Globus pallidus (tissue), 1 donor: ENCODE measurements at places on chromosomes 12 and 14.

DNA sequence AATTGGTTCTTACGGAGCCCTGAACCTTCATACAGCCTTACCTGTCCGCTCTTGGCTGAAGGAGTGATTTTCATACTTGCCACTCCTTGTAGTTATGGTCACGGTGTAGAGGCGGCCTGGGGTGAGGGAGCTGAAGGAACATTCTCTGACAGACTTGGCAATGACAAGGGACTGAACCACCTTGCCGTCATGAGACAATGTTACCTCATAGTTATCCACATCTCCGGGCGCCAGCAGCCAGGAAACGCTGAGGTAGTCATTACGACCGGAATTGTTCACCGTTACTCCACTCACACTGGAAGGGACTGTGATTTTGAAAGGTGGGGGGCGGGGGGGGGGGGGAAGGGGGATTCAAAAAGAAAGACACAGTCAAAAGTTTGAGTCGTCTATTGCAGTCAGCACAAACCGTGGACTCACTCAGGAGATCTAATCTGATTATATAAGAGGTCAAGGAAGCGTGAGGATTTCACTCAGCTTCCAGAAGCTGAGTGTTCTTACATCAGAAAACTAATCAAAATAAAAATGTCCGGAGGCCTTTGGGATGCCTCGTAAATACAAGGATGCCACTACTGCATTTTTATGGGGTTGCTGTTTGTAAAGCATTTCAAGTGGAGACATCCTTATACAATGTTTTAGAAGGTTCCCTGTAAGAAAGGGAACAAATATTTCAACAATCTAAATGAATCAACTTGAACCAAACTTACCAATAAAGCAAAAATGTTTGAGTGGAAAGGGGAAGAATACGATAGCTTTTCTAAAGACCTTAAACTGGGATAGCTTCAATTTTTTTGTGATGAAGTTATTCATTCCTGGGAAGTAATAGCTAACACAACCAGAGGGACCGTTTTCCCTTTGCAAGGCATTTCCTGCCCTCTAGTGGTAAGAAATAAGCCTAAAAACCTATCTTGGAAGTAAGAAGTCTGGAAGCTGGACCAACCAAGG, 60.6 kb downstream of the PTPRB start:
- DNase-seq, result peak; percentile 89

DNA sequence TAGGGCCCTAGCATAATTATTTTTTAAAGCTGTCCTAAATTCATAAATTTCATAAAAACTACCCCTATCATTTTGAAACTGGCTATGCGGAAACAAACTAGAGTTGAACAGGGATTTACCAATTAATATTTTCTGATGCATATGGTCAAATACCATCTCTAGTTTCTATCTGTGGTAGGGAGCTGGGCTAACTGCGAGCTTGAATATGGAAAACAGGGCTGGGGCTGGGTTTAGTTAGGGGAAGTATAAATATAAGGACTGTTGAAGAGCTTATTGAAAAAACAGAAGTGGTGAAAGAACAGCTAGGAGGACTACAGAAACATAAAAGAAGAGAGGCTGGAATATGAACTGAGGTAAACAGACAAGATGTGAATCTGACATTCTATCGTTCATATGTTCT, 91.8 kb downstream of the SLC38A1 start:
- DNase-seq, result no peak

- peak; percentile 40 for DNase-seq
Measured at GRCh38 chr14:76863724-76864407, 37.7 kb downstream of the LRRC74A start.

- DNase-seq, result no peak
Measured at GRCh38 chr12:81094718-81095360, 17.0 kb downstream of the ACSS3 start.

DNA sequence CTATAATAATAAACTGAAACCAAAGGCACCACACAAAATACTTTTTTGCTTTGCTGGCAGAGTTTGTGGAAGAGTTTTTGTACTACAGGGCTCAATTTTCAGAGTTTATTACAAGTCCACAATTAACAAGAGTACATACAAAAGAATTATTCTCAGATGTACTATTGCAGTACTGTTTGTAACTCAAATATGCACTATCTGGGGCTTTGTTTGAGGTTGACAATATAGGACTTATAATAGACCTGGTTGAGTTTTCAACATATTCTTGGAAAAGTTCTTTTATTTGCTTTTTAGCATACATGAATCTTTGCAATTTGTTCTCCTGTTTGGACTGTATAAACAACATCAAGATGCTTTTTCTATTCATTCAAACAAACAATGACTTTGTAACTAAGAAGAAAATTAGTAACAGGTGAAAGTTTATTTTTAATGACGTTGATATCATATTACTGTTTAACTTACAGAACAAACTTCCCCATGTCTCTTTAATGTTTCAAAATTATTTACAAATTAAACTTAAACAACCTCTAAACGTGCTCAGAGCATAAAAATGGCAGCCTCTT, 407.4 kb upstream of the PRICKLE1 start:
- DNase-seq, result no peak

GRCh38 chr14:57753821-57754220, 112.1 kb downstream of the SLC35F4 start:
- DNase-seq, result no peak

DNA sequence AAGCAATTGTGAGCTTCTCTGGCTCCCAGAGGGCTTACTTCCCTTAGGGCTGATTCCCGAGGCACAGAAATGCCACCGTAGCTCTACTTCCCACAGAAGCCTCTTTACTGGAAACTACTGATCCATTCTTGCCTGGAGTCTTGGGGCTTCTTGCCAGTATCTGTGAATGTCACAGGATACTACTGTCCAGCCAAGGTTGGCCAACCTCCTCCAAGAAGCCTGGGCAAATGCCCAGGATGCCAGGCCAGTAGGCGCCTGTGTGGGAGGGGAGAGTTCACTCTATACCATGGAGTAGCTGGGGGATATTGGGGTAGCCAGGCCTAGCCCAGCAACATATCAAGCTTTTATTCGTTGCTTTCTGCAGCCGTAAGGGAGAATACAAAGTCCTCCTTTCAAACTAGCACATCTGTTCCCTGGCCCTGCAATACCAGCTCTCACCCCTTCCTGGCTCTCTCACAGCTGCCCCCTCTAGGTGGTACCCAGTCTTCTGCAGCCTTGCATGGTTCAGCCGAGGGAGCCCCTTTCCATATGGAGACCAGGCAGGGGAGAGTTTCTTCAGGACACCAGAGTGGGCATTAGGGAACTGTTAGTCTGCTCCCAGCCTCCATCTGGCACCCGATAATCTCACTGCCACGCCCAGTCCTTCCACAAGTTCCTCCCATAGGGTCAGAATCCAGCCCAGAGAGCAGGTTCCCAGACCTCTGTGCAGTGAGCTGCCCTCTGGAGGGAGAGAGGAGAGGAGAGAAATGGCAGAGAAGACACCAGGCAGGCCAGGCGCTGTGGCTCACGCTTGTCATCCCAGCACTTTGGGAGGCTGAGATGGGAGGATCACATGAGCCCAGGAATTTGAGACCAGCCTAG, 24.3 kb upstream of the PLEK2 start:
- peak; percentile 54 for DNase-seq

GRCh38 chr14:36339816-36340215, 19.4 kb upstream of the MBIP start:
- DNase-seq, result peak; percentile 28

- DNase-seq, result no peak
Measured at GRCh38 chr14:54803926-54804537, 98.6 kb downstream of the GCH1 start.

- peak; percentile 0 for DNase-seq
Measured at GRCh38 chr12:27083861-27084394, 1.6 kb upstream of the C12orf71 start.

DNA sequence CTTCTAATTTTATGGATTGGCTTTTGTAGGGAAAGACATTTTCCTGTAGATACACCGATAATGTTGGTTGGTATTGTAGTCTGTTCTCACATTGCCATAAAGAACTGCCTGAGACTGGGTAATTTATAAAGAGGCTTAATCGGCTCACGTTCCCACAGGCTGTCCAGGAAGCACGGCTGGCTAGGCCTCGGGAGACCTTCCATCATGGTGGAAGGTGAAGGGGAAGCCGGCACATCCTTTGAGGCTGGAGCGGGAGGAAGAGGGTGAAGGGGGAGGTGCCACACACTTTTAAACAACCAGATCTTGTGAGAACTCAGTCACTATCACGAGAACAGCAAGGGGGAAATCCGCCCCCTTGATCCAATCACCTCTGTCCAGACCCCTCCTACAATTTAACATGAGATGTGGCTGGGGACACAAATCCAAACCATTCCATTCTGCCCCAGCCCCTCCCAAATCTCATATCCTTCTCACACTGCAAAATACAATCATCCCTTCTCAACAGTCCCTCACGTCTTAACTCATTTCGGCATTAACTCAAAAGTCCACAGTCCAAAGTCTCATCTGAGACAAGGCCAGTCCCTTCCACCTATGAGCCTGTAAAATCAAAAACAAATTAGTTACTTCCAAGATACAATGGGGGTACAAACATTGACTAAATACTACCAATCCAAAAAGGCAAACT, 66.7 kb upstream of the EIF5 start:
- DNase-seq, result no peak

DNA sequence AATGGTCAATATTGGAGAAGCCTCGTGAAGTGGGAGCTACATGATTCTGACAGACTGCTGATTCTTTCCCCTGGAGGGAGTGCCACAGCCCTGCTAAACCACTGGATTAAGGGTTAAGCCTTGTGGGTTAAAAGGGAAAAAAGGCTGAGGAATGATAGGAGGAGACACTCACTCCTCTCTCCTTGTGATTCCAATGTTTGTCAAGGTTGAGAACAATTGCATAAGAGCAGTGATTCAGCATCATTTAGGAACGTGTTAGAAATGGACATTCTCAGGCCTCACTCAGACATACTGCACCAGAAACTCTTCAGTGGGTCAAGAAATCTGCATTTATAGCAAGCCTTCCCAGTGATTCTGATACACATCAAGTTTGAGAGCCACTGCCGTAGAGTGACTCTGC, 87.8 kb upstream of the GZMB start:
- DNase-seq, result no peak

GRCh38 chr12:46509135-46509534, 136.6 kb upstream of the SLC38A2 start:
- no peak for DNase-seq

GRCh38 chr12:118377021-118377883, 897 bp downstream of the SUDS3 start:
- DNase-seq, result no peak

DNA sequence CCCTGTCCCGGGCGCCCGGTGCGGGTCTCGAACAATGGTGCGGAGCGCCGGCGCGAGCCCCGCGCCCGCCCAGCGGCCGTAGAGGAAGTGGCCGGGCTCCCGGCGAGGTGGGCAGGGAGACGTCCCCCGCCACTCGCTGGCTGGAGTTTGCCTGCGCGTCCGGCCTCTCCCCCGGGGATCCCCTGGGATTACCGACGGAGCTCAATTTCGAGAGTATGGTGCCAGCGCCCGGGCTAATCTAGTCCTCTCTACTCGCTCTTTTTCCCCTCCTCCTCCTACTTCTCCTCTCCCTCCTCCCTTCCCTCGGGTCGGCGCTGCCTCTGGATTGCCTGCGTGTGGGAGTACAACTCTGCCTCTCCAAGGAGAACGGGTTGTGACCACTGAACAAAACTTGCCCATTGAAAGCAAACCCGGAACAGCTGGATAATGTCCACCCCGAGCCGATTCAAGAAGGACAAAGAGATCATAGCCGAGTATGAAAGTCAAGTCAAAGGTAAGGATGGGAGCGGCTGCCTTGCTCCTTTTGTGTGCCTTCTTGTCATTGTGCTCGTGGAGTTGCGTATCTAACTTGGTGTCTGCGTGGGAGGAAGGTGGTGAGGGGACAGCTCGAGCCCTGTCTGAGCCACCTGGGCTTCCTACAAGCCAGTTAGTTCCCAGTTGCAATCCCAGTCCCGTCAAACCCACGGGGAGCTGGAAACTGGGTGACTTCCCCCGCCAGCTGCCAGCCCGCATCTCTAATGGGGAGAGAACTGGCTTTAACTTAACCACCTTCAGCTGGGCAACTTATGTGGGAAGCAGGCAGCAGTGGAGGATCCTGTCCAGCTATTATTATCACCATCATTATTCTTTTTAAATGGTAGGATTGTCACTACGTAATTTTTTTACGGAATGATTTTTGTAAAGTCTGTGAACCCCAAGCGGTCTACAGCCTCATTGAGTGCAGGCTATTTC, at the start of gene SRGAP1:
TSS of gene SRGAP1 (plus strand) at position 310 of the 951 bp plus-strand sequence. CDS start at position 427, 117 bp downstream.
- peak; percentile 71 for DNase-seq

DNA sequence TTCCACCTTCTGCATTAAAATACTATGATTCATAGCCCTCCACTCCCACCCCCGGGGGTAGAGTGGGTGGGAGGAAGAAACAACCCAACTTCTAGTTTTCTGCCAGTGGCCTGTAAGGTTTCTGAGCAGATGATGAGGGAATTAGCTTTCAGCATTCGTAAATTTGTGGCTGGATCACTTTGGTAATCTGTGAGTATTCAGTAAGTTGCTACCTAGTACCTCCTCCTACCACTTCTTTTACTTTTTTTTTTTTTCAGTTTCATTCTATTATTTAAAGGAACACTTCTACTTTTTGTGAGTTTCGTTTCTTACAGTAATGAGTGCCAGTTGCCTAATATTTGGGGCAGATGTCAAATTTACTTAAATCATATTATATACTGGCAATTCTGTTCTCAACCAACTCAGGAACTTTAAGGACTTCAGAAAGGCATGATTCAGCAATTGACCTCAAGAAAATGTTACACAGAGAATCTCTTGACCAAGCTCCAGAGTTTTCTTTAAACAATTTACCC, 42.4 kb upstream of the EMP1 start:
- DNase-seq, result no peak

DNA sequence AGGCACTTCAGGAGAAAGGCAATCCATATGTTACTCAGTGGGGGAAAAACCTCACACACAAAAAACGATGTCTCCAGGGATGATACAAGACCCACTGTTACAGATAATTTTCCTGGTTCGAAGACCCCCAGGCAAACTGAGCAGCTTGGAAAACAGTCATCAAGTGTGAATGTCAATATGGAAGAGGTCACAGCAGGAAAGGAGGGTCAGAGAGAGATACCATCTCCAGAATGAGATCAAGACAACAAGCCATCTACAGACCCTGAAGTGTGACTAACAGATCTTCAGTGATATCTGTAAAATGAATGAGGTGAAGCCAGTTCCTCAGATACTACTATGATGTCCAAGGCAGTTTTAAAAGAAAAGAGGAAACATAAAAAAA, 28.6 kb downstream of the GNS start:
- DNase-seq, result no peak

DNA sequence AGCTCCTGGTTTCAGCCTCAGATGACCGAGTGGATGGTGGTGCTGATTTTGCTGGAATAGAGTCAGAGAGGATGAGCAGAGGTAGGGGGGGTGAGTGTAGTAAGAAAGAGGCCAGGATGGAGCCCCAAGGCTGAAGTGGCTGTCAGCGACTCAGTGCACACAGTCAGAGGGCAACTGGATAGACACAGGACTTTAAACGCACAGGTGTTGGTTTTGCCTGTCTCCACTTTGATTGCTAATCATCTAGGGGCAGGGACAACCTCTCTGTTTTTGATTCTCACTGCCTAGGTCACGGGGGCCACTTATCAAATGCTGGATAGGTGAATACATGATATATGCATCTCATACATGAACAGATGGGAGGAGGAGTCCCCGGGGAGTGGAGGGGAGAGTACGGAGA, 99.5 kb downstream of the EGLN3 start:
- no peak for DNase-seq
